ENCODE measurements at places on chromosomes 12 and 14. TPM values are rescaled to one million over a fixed set of nuclear protein-coding genes. Genes with fewer than 3 reads are reported as not detected.

Gene ENDOU
- not detected for total RNA-seq

- DNase-seq = no peak
Measured at GRCh38 chr12:122483969-122484368, 16.8 kb downstream of the ZCCHC8 start.

DNA sequence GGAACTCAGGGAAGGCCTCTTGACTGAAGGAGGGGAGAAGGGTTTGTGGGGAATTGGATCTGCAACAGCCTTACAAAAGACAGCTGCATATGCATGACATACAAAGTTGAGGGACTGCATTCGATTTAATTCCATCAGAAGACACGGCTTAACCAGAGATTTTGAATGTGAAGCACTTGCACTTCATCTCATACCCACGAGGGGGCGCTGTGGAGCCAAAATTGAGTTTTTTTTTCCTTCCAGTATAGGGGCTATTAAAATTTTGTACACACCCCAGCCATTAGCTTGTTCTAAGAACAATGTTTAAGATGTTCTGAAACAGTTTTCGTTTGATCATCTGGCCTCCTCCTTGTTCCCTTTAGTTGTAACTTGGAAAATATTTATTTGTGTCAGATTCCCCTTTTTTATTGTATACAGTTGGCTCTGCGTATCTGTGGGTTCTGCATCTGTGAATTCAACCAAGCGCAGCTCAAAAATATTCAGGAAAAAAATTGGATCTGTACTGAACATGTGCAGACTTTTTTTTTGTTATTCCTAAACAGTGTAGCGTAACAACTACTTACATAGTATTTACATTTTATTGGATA lies 1.6 kb downstream of the SUDS3 start:
- peak; percentile 78 for DNase-seq

DNA sequence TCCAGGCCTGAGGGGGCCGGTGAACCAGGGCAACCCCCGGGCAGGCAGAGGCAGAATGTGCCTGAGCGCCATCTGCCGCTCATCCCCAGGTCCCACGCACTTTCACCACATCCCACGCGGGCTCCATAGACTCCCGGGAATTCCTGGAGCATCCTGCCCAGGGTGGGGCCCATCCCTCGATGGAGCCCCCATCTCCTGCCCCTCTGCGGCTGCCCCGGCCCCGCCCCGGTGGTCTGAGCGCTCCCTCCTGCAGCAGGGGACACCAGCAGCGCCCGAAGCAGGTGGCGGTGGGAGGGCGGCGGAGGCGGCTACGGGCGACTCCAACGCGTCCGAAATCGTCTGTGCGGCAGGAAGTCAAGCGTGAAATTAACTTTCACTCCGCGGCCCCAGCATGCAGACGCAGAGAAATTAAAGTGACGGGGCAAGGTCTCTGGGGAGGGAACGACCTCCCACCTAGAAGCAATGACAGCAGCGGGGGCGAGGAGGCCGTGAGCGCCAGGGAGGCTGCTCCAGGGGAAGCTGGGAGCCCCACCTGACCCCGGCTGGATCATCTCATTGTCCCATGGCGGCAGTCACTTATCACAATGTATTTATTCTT lies 122.2 kb downstream of the NCOR2 start:
- DNase-seq = peak; percentile 44

Gene KRT73
- total RNA-seq = not detected

- DNase-seq = no peak
Measured at GRCh38 chr12:120067084-120067869, 49.3 kb downstream of the RAB35 start.

- no peak for DNase-seq
Measured at GRCh38 chr14:89158701-89159100, 258.3 kb downstream of the FOXN3 start.

DNA sequence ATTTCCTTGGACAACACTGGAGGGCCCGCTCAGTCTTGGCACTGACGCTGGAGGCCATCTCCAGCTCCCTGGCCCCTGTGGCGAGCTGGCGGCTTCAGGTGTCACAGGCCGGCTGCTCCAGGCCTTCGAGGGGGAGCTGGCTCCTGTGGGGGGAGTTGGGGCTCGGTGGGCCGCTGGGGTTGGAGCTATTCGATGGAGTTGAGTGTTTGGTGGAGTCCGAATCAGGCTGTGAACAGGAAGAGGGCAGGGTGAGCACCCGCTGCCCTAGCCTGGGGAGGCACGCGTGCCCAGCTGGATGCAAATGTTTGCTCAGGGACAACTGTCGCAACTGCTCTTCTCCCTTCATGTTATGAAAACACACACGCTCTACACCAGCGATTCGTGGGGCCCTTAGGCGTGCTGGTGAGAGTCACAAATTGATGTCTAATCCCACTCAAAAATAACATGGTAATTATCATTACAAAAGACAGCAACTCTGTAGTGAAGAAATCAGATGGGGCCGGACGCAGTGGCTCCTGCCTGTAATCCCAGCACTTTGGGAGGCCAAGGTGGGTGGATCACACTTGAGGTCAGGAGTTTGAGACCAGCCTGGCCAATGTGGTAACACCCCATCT lies 11.3 kb downstream of the AMN start:
- peak; percentile 35 for DNase-seq

- no peak for DNase-seq
Measured at GRCh38 chr14:24798911-24799462, 165.0 kb upstream of the GZMB start.

GRCh38 chr14:59336098-59336497 lies 129.1 kb downstream of the GPR135 start:
- no peak for DNase-seq

GRCh38 chr14:30195941-30196340 lies 268.3 kb upstream of the PRKD1 start:
- DNase-seq = no peak

Gene SCFD1
- 42.5 TPM for total RNA-seq

DNA sequence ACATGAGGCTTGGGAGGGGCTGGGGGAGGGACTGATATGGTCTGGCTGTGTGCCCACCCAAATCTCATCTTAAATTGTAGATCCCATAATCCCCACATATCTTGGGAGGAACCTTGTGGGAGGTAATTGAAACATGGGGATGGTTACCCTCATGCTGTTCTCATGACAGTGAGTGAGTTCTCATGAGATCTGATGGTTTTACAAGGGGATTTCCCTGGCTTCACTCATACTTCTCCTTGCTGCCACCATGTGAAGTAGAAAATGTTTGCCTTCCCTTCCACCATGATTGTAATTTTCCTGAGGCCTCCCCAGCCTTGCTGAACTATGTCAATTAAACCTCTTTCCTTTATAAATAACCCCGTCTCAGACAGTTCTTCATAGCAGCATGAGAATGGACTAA lies 362.9 kb downstream of the PCNX1 start:
- DNase-seq = no peak

Gene CCDC197
- total RNA-seq = 0.84 TPM

Gene CDKN1B
- total RNA-seq = 38.0 TPM

DNA sequence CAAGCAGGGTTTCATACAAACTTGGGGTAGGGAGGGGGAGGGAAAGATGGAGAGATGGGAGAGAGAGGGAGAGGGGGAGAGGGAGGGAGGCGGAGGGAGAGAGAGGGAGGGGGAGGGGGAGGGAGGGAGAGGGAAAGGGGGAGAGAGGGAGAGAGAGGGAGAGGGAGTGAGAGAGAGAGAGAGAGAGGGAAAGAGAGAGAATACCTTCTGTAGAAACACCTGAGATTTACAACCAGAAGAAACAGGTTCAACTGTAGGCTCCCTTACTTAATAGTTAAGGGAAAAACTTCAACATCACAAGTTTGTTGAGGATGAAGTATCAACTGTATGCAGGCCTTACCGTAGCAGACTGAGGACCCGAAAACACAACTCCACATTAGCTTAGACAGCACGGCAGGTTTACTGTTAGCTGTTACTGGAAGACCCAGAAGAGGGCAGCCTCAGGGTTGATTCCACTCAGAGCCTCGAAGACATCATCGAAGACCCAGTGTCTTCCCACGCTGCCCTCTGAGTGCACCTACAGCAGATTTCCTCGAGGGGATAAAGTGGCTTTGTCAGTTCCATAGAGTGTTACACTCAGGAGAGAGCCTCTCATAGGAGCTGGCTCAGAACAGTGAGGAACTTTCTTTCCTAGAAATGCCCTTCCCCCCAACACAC lies 72.4 kb downstream of the NT5DC3 start:
- no peak for DNase-seq

GRCh38 chr12:83074358-83074894 lies 387.7 kb downstream of the TMTC2 start:
- no peak for DNase-seq

Measured in Right ventricle myocardium inferior (tissue), 1 donor.